ENCODE measurements at places on chromosomes 3 and 15.

DNA sequence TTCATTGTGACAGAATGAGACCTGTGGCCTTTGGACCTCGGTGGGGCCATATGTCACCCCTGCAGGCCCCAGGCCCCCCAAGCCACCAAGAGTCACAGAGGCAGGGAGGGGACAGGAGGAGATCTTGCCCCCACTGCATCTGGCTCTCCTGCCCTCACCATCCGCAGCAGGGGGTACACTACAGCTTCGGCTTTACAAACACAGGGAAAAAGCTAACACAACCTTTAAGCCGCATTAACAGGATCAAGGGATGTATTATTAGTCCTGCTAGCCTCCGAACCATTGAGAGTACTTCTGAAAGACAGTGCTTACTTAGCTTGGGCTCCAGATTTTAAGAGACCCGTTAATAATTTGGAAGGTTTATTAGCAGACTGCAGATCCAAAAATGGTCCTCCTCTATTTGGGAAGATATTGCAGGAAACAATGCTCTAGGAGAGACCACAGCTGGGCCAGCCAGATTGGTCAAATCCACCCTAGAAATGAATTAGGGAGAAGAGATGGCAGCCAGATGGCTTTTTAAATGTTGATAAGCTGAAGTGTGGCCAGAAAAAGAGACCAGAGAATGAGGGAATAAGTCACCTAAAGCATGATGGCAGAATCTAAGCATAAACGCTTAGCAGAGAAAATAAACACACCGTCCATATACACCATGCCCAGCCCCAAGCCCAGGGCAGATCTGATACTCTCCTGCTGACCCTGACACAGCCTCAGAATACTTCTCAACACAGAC, 31.5 kb downstream of the SRGAP3 start:
- no peak for DNase-seq

DNA sequence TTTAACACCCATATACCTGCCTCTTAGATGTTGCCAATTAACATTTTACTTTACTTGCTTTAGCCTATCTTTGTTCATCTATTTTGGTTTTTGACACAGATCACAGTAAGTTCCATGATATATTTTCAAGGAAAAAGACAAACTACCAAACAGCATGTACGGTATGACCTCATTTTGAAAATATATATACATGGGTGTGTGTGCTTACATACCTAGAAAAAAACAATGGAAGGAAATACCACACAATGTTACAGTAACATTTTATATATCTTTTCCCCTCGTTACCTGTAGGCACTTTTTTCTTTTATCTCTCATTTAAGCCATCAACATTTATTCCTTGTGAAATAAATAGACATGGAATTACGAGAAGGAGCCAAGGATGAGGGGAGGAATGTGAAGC, 170.0 kb downstream of the FOXP1 start:
- no peak for DNase-seq

GRCh38 chr3:172244011-172244410, 204.2 kb downstream of the GHSR start:
- DNase-seq, result peak; percentile 45

DNA sequence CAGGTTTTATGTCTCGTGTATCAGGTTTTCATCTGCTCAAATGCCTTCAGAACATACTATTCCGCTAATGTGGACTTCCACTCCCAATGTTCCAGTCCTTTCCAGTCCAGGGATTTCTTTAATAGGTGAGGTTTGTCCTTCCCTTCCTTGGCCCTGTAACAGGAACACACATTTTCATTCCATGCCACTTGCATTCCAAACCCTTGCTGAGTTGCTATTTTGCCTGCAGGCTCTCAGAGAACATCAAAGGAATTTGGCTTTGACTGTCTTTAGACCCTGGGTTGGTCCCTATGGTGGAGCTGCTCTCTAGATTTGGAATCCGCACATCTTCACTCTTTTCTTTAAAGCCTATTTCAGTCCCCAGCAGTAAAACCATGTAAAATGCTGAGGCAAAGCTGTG, 12.3 kb upstream of the ALCAM start:
- DNase-seq, result peak; percentile 62

GRCh38 chr3:186221760-186222378, 113.0 kb upstream of the ETV5 start:
- DNase-seq, result no peak

DNA sequence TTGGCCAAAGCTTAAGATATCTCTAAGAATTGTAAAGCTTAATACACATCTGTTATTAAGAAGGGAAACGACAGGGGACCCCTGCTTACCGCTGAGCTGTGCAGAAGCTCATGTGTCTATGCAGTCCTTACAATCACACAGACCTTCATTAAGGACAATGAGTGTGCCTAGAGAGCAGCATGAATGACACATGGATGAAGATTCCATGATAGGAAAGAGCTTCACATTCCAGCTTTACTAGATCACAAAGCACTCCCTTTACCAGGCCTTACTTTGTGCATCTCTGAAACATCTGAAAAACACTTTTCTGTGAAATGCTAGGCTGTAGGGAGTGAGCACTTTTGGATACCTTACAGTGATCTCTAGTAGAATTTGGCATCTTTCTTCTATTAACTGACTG, 32.0 kb downstream of the RNF168 start:
- peak; percentile 69 for DNase-seq

- DNase-seq, result peak; percentile 16
Observed at GRCh38 chr3:184284696-184285095, 8.9 kb downstream of the ECE2 start.

DNA sequence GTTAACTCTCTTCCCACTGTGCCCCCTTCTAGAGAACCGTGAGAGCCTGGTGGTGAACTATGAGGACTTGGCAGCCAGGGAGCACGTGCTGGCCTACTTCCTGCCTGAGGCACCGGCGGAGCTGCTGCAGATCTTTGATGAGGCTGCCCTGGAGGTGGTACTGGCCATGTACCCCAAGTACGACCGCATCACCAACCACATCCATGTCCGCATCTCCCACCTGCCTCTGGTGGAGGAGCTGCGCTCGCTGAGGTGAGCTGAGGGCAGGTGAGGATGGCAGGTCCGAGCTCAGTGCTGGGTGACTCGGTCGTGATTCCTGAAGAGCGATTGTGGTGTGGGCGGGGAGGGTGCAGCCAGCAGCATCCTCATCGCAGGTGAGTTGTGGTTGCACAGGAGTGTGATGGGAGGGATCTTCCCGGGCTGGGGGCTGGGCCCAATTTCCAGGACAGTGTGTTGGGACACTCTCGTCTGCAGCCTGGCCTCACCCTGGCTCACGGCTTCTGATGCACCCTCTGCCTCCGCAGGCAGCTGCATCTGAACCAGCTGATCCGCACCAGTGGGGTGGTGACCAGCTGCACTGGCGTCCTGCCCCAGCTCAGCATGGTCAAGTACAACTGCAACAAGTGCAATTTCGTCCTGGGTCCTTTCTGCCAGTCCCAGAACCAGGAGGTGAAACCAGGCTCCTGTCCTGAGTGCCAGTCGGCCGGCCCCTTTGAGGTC, 8.0 kb downstream of the MCM2 start:
- peak; percentile 47 for DNase-seq

DNA sequence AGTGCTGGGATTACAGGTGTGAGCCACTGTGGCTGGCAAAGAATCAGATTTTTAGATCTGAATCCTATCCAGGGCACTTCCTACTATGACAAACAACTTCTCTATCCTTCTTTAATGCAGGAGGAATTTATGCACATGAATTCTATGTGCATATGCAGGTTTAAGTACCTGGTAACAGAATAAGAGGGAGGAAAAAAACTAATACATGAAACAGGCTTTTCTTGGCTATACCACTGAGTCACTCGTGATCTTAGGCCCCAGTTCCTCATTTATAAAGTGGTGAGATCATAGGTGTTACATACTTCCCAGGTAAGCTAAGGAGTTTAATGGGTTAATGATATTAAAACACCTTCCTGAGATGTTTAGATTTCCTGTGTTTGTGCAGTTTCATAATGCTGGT, 108.2 kb downstream of the TP63 start:
- DNase-seq, result no peak

DNA sequence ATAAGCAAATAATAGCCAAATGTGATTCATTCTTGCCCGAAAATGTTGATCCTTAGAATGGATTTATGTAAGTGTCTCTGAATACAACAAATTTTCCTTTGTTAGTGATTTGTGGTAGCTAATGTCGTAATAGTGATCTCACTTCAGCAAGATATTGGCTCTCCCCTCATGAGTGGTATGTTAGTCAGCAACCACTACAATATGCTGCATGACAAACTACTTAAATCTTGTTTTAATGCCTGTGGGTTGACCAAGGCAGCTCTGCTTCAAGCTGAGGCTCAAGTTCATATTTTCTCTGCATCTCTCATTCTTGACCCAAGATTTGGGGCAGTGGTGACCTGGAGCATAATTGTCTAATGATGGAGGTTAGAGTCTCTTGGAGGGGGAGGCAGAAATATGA, 49.8 kb upstream of the GALNT15 start:
- DNase-seq, result no peak

- no peak for DNase-seq
Observed at GRCh38 chr3:126523745-126524428, at the start of gene CHST13. Gene CHST13 (plus strand): TSS chr3:126524155. CDS start chr3:126524333, 178 bp downstream.

DNA sequence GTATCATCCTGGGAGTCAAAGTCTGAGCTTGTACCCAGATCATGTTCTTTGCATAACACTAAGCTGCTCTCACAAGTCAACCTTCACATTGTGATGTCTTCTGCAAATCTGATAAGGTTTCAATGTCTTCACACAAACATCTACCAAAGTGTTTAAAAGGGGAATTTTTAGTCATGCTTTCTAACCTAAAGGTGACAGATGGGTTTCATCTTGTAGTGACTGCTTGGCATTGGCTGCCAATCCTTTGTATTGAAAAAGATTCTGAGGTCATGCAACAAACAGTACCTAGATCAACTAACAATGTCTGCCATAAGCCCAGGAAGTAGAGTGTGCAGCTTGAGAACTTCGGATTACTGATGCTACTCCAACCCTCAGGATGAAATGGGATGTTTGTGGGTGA, 43.6 kb upstream of the DIPK2A start:
- no peak for DNase-seq

DNA sequence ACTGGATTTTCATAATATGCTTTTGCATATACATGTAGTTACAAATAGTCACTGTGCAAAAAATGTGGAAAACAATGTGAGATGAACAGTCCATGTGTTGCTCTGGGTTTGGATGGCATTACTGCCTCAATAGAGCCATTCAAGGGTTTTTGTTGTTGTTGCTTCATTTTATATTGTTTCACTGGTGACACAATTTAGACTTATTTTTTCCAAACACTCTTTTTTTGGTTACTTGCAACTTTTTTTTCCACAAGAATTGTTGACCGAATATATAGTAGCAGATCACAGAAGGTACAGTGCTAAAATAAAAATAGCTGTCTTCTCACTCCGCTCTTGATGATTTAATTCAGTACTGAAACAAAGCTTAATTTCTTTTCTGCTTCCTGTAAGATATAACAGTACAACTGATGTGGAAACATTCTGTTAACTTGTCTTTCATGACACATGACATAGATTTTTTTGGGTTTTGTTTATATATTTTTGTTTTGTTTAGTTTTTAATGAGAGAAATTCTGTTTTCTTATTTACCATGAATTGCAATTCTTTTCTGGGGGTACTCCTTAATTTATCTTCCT, 618.6 kb downstream of the NAALADL2 start:
- no peak for DNase-seq

- DNase-seq, result no peak
Observed at GRCh38 chr3:16589867-16590624, 15.2 kb downstream of the DAZL start.

DNA sequence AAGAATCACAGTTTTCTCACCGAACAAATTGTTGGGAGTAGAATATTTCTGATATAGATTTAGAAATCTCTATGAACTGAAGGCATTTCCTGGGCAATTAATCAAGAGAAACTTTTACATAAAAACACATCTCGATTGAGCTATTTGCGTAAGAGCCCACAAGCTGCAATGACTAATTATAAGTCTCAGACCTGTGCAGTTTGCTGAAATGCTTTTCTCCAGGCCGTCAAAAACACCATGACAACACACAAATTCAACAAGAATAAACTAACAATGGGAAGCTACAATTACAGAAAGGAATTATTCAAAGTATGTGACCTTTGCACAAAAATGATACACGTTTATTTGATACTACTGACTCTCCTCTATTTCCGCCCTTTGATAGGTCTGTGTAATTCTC, 481.2 kb upstream of the WNT5A start:
- peak; percentile 80 for DNase-seq

GRCh38 chr3:142595581-142595950, 627 bp upstream of the PLS1 start:
- peak; percentile 43 for DNase-seq

- no peak for DNase-seq
Observed at GRCh38 chr3:150082898-150083654, 112.4 kb upstream of the PFN2 start.

DNA sequence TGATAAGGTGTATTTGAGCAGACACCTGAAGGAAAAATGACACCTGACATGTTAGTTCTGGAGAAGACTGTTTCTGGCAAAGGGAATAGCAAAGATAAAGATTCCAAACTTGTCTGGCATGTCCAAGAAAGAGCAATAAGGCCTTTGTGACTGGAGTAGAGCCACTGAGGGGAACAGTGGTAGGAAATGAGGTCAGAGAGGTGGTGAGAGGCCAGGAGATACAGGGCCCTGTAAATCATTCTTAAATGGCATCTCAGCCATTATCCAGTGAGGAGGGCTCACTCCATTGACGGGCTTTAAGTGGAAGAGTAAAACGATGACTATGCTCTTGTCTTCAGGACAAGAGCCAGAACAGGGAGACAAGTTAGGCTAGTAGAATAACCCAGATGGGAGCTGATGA, 4.5 kb downstream of the SLC49A4 start:
- no peak for DNase-seq

DNA sequence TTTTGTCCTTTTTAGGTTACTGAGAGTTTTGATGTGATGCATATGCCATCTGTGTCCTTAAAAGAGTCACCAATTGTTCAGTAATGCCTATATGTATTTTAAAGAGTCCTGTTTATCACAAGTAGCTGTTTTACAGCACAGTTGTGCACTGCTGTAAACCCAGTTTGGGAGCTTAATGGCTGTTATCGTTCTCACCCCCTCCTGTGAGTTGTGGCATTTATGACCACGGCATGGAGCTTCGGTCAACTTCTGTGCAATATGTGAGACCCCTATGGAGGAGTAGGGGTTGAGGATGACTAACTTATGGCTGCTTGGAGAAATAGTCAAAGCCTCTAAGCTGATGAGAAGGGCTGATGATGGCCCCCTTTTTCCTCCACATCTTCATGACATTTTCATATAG, 67.2 kb downstream of the ARHGEF26 start:
- DNase-seq, result no peak

GRCh38 chr3:189331002-189331418, 159.2 kb downstream of the TPRG1 start:
- no peak for DNase-seq

- DNase-seq, result no peak
Observed at GRCh38 chr3:143419611-143420010, 300.0 kb downstream of the CHST2 start.

- DNase-seq, result no peak
Observed at GRCh38 chr15:78930577-78931388, 14.1 kb downstream of the CTSH start.

All from trophoblast cell (in vitro differentiated cells and primary cell).